ENCODE measurements at places on chromosomes 1 and 21. TPM values are rescaled to one million over a fixed set of nuclear protein-coding genes. Genes with fewer than 3 reads are reported as not detected.

Gene CATSPERE
- 0.99 TPM for total RNA-seq

Gene PIGR
- not detected for total RNA-seq

Gene PLPP3
- 343 TPM for total RNA-seq

Gene C1orf141
- total RNA-seq = not detected

Gene SOD1
- 212 TPM for total RNA-seq

Gene VHLL
- total RNA-seq = not detected

Gene SLC1A7
- total RNA-seq = 0.33 TPM

Gene BEND5
- 0.77 TPM for total RNA-seq

Gene OLIG1
- total RNA-seq = not detected

Gene CNR2
- not detected for total RNA-seq

Gene SOAT1
- total RNA-seq = 31.1 TPM

Gene YIPF1
- 39.8 TPM for total RNA-seq

Gene IL6R
- total RNA-seq = 12.8 TPM

- H3K27me3 ChIP-seq = no peaks in the 10 kb centered on the region
- no peaks in the 10 kb centered on the region for H3K4me1 ChIP-seq
- no peak overlapping the region for H3K4me3 ChIP-seq
- DNase-seq = peak; percentile 32
- H3K36me3 ChIP-seq = no peaks in the 10 kb centered on the region
Measured at GRCh38 chr1:170240409-170240808, 94.7 kb downstream of the NTMT2 start.

GRCh38 chr1:177229781-177230180 is 59.0 kb downstream of the BRINP2 start:
- H3K4me1 ChIP-seq = peaks cover 2% of the 10 kb centered on the region
- H3K4me3 ChIP-seq = no peak overlapping the region
- no peaks in the 10 kb centered on the region for H3K36me3 ChIP-seq
- no peak for DNase-seq

DNA sequence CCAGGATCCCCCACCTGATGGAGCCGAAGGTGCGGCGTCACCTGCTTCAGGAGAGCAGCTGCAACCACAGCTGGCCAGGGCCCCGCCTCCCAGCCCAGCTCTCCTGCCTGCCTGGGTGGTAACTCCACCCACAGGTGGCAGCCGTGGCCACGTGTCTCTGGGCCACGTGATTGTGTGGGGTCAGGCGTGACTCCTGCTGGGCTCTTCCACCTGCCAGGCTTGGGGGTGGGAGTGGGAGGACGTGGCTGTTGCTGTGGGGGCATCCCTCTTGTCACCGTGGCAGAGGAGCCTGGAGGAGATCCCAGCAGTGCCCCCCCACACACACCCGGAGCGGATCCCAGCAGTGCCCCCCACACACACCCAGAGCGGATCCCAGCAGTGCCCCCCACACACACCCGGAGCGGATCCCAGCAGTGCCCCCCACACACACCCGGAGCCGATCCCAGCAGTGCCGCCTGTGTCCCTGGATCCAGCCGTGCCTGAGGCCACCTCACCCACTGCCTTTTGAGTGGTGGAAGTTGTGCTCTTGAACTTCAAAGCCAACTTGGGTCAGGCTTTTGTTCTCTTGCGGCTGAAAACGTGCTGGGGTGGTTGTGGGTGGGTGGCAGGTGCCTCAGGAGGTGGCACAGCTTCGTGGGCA is 32.2 kb downstream of the POFUT2 start:
- no peaks in the 10 kb centered on the region for H3K4me1 ChIP-seq
- no peak overlapping the region for H3K27ac ChIP-seq
- H3K27me3 ChIP-seq = peaks cover 16% of the 10 kb centered on the region

GRCh38 chr1:29282924-29283803 is 46.8 kb downstream of the PTPRU start:
- no peak overlapping the region for H3K4me3 ChIP-seq
- peak; percentile 25 for DNase-seq
- H3K36me3 ChIP-seq = no peaks in the 10 kb centered on the region
- no peaks in the 10 kb centered on the region for H3K27me3 ChIP-seq
- H3K27ac ChIP-seq = no peak overlapping the region

GRCh38 chr1:41329662-41330587 is 31.3 kb upstream of the FOXO6 start:
- no peak for DNase-seq
- H3K27ac ChIP-seq = no peak overlapping the region
- H3K4me1 ChIP-seq = no peaks in the 10 kb centered on the region

- DNase-seq = no peak
- no peaks in the 10 kb centered on the region for H3K36me3 ChIP-seq
- H3K4me3 ChIP-seq = no peak overlapping the region
- no peaks in the 10 kb centered on the region for H3K27me3 ChIP-seq
Measured at GRCh38 chr1:152392909-152393308, 21.2 kb downstream of the CRNN start.

GRCh38 chr21:34852448-34852847 is 183.7 kb downstream of the CLIC6 start:
- DNase-seq = peak; percentile 43
- peaks cover 23% of the 10 kb centered on the region for H3K36me3 ChIP-seq
- no peaks in the 10 kb centered on the region for H3K27me3 ChIP-seq
- H3K4me1 ChIP-seq = peaks cover 2% of the 10 kb centered on the region
- no peak overlapping the region for H3K27ac ChIP-seq
- H3K4me3 ChIP-seq = no peak overlapping the region

DNA sequence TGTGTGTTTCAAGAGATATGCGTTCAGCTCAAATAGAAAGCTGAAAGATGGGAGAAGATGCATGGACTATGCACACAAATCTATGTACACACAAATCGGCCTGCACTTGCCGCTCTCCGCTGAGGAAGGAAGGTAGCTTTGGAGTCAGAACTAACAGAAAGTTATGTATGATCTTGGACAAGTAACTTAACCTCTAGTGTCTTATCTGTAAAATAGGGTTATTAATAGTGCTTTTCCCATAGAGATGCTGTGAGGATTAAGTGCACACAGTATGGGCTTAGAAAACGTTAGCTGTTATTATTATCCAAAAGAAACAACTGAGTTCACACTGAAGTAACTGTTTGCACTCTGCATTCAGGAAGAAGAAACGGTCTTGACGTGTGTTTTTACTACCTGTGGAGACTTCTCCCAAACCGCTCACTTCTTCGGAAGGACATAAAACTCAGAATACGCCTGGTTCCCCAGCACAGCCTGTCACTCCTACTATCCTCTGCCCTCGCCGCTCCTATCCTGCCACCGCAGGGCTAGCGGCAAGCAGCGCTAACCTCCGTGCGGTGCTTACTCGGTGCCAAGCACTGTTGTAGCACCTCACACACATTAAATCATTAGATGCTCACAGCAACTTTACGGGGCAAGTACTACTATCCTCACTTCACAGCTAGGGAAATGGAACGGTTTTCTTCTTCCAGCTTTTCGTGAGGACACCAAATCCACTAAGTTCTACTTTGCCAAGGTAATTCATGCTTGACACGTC is 1.3 kb downstream of the TGFBR3 start:
- DNase-seq = no peak
- H3K27me3 ChIP-seq = no peaks in the 10 kb centered on the region
- H3K4me1 ChIP-seq = peaks cover under 1% of the 10 kb centered on the region
- H3K27ac ChIP-seq = peak overlapping the region; percentile 88
- H3K4me3 ChIP-seq = peak overlapping the region; percentile 89

DNA sequence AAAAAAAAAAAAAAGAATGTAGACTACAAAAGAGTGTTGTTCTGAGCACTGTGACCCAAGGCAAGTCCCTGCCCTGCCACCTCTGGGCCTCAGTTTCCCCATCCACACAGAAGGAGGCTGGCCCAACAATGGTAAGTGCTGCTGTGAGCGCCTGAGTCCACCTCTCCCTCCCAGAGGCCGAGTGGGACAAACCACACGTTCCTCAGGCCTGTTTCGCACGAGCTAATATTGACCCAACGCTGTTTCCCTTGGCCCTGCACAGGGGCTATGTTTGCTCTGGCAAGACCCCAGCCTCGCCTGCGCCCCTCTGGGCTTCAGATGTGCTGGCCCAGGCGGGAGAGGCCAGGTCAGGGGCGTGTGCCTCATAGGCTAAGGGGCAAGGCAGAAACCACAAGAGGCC is 12.6 kb upstream of the LAPTM5 start:
- no peak overlapping the region for H3K27ac ChIP-seq
- H3K4me3 ChIP-seq = no peak overlapping the region
- no peaks in the 10 kb centered on the region for H3K27me3 ChIP-seq
- no peaks in the 10 kb centered on the region for H3K4me1 ChIP-seq

GRCh38 chr1:81695741-81696140 is 105.0 kb upstream of the ADGRL2 start:
- H3K36me3 ChIP-seq = no peaks in the 10 kb centered on the region
- peaks cover 2% of the 10 kb centered on the region for H3K4me1 ChIP-seq
- DNase-seq = peak; percentile 93

- no peak for DNase-seq
- peaks cover 3% of the 10 kb centered on the region for H3K27me3 ChIP-seq
- H3K36me3 ChIP-seq = no peaks in the 10 kb centered on the region
- no peak overlapping the region for H3K27ac ChIP-seq
- H3K4me3 ChIP-seq = no peak overlapping the region
- no peaks in the 10 kb centered on the region for H3K4me1 ChIP-seq
Measured at GRCh38 chr1:61477301-61477700, 247.6 kb downstream of the TM2D1 start.

GRCh38 chr1:8651236-8651890 is 166.1 kb downstream of the RERE start:
- H3K27ac ChIP-seq = no peak overlapping the region
- H3K27me3 ChIP-seq = no peaks in the 10 kb centered on the region
- peaks cover 2% of the 10 kb centered on the region for H3K4me1 ChIP-seq
- no peaks in the 10 kb centered on the region for H3K36me3 ChIP-seq
- no peak overlapping the region for H3K4me3 ChIP-seq
- DNase-seq = no peak

GRCh38 chr21:34889320-34889675 is 159.8 kb downstream of the RUNX1 start:
- H3K36me3 ChIP-seq = no peaks in the 10 kb centered on the region
- H3K27me3 ChIP-seq = no peaks in the 10 kb centered on the region
- H3K4me1 ChIP-seq = peaks cover 3% of the 10 kb centered on the region
- peak overlapping the region; percentile 53 for H3K4me3 ChIP-seq
- H3K27ac ChIP-seq = peak overlapping the region; percentile 92
- DNase-seq = peak; percentile 80

DNA sequence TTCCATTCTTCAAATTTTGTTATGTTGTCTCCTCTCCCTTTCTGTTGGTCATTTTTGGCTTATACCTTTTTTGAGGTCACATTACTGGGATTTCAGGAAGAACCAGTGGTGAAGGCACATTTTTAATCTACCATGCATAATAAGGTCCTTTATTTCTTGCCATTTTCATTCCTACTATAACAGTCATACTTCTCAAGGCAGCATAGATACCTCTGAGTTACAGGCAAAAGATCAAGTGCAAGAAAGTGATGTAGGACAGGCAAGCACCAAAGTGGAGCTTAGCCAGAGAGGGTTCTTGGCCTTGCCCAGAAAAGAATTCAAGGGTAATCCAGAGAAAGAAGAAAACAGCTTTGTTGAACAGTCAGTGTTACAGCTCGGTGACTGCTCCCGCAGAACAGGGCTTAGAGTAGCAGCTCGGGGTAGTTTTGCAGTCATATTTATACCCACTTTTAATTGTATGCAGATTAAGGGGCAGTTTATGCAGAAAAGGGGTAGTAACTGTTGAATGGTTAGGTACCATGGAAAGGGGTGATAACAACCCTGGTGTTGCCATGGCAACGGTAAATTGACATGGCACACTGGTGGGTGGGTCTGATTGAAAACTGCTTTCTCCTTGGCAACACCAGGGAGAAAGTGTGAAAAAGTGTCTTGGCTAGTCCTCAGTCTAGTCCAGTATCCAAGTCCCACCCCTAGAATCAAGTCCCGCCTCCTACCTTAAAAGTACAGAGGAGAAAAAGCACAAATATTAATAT is 39.6 kb upstream of the DOCK7 start:
- H3K27ac ChIP-seq = peak overlapping the region; percentile 7
- no peaks in the 10 kb centered on the region for H3K36me3 ChIP-seq
- no peak for DNase-seq
- no peaks in the 10 kb centered on the region for H3K27me3 ChIP-seq
- no peak overlapping the region for H3K4me3 ChIP-seq

- peaks cover 2% of the 10 kb centered on the region for H3K4me1 ChIP-seq
- H3K27ac ChIP-seq = no peak overlapping the region
- no peak for DNase-seq
- H3K27me3 ChIP-seq = no peaks in the 10 kb centered on the region
- H3K4me3 ChIP-seq = no peak overlapping the region
Measured at GRCh38 chr1:173422456-173422976, 54.6 kb upstream of the PRDX6 start.

- no peak overlapping the region for H3K27ac ChIP-seq
- H3K4me3 ChIP-seq = no peak overlapping the region
- DNase-seq = no peak
- H3K36me3 ChIP-seq = no peaks in the 10 kb centered on the region
- H3K27me3 ChIP-seq = peaks cover 30% of the 10 kb centered on the region
- H3K4me1 ChIP-seq = peaks cover 4% of the 10 kb centered on the region
Measured at GRCh38 chr1:231162970-231163829, 1.3 kb downstream of the TRIM67 start.

GRCh38 chr21:46227811-46228344 is 696 bp downstream of the LSS start:
- H3K27ac ChIP-seq = peak overlapping the region; percentile 88
- DNase-seq = no peak
- peaks cover 3% of the 10 kb centered on the region for H3K36me3 ChIP-seq
- peaks cover 9% of the 10 kb centered on the region for H3K4me1 ChIP-seq

DNA sequence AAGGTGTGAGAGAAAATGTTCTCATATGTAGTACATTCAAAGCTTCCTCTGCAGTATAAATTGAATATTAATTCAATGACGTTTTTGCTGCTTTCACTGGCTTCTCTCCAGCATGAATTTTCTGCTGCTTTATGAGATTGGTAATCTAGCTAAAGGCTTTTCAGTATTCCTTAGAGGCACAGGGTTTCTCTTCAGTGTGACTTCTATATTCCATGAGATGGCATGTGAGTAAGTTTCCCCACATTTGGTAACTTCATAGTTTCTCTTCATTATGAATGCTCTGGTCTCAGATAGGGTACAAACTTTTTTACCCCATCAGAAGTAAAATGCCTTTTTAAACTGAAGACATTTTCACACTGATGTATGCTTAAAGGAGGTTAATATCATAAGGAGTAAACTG is 10.4 kb upstream of the KLF18 start:
- H3K4me3 ChIP-seq = no peak overlapping the region
- peaks cover 8% of the 10 kb centered on the region for H3K27me3 ChIP-seq
- no peaks in the 10 kb centered on the region for H3K4me1 ChIP-seq
- H3K36me3 ChIP-seq = no peaks in the 10 kb centered on the region
